ENCODE measurements at places on chromosomes 5 and 9.

DNA sequence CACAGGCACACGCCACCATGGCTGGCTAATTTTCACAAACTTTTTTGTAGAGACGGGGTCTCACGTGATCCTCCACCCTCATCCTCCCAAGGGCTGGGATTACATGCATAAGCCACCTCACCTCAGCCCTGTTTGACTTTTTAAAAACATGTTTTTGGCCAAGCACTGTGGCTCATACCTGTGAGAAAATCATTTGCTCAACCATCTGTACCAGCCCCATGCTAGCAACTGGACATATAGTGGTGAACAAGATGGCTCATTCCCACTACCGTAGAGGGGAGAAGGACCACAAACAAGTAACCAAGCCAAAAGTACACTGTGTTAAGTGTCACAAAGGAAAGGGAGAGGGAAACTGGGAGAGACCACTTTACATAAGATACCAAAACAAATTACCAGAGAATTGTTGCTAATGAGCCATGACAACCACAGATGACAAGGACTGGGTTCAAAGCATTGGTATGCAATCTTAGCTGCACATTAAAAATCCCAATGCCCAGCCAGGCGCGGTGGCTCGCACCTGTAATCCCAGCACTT, 19.2 kb downstream of the PPP2CA start:
- DNase-seq = no peak

DNA sequence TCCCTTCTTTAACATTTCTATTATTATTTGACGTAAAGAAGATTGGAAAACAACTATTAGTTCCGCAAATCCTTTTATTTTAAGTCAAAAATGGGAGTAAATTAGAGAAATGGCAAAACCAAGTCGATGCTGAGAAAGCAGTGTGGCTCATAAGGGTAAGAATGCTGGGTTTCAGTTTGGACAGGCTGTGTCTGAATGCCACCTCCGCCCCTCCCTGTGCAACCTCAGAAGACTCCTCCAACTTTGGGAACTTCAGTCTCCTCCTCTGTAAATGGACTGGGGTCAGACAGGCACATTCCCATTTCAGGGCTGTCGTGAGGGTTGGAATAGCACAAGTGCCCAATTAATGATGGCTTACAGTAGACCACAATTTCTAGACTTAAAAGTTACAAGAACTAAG, 154.0 kb downstream of the GABBR2 start:
- DNase-seq = no peak

DNA sequence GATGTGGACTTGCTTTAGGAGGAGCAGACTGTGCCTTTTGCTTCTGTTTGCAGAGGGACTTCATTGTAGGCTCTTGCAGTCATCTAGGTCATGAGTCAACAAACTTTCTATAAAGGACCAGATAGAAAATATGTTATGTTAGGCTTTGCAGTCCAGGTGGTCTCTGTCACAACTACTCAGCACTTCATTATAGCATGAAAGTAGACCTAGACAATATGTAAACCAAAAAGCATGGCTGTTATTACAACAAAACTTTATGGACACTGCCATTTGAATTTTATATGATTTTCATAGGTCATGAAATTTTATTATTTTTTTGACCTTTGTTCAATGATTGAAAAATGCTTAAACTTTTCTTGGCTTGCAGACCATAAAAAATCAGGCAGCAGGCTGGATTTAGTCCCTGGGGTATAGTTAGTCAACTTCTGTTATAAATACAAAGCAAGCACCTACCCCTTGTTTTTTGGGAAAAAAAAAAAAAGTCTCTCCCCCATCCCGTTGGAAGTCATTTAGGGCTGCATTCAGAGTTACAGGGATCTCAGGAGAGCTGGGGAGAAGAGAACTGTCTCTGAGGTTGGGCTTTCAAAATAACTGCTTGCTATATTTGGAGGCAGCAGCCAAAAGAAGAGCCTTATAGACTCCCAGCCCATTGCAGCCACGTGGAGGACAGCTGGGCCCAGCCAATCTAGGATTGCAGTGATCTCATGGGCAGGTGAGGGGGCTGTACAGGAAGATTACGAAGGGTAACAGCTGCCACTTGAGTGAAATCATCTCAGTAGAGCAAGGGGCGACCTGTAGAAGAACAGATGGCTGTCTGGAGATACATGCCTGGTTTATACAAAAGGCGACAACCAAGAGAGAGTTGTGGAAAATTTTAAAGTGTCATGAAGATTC, 136.6 kb upstream of the TNC start:
- no peak for DNase-seq

DNA sequence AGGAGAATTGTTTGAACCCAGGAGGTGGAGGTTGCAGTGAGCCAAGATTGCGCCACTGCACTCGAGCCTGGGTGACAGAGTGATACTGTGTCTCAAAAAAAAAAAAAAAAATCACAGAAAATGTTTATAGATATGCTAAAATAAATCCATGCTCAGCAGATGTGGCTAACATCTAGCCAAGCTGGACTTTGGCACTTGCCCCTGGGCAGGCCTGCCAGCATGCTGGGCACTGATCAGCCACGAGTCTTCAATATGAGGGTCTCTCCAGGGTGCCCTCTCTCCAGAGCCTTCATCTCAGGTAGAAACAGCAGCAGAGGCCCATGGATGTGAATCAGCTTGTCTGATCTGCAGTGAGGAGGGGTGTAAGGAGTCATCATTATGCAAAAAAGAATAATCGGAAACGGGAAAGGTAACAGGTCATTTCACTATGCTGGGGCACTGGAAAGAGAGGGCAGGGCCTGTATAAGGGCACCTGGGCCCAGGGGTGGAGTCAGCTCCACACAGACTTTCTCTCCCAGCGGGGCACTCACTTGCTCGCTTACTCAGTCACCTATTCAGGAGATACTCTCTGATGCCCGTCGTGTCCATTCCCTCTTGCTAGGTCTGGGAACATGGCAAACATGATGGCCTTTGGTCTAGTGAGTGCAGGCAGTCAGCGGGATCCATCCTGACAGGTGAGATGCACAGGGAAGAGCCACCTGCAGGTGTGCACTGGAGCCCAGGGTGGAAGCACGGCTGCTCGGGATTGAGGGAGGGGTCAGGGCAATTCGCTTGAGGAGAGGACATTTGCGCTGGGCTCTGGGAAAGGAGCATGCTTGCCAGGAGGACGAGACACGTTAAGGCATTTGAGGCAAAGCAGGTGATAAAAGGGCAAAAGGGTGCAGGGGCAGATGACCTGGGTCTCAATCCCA, 17.1 kb downstream of the RNF44 start:
- no peak for DNase-seq

- DNase-seq = no peak
Observed at GRCh38 chr5:18057725-18058124, 423.5 kb downstream of the TAF11L14 start.

GRCh38 chr9:6869081-6869948, 111.5 kb downstream of the KDM4C start:
- DNase-seq = no peak

DNA sequence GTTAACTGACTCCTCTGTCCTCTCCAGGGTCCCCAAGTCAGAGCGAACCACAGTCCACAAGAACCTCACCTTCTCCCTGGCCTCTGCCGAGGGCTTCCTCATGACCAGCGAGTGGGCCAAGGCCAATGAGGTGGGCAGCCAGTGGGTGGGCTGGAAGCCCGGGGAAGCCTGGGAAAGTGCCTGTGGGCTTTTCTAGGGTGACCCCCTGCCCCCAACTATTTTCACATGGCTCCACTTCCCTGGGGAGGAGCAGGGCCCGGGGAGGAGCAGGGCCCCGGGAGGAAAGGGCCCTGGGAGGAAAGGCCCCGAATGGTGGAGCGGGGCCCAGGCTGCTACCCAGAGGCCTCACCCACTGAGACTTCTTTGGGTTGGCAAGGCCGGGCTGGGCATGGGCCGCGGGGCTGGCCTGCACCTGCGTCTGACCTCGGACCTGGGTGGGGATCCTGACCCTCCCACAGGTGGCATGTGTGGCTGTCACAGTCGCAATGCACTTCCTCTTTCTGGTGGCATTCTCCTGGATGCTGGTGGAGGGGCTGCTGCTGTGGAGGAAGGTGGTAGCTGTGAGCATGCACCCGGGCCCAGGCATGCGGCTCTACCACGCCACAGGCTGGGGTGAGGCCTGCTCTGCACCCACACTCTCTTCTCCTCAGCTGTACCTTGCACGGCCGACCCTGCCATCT, 17.9 kb downstream of the ADGRD2 start:
- DNase-seq = no peak

- no peak for DNase-seq
Observed at GRCh38 chr9:137918331-137919094, 40.9 kb downstream of the CACNA1B start.

DNA sequence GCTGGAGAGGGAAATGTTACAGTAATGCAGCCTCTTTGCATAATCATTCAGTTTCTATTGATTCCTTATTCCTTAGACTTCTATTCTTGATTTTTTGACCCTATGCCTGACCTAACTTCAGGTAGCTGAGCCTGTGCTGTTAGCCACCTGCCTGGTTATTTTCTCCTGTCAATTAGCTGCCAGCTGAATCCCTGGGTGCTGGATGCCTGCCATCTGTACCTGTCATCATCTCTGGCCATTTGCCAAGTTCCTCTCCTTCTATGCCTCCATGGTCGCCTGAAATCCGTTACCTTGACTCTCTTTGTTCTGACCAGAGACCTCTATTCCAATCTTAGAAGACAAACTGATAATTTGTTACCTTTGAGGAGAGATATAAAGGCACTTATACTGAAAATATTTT, 178.3 kb downstream of the CAVIN4 start:
- DNase-seq = no peak

GRCh38 chr5:170420806-170421412, 31.7 kb upstream of the KCNMB1 start:
- peak; percentile 23 for DNase-seq

DNA sequence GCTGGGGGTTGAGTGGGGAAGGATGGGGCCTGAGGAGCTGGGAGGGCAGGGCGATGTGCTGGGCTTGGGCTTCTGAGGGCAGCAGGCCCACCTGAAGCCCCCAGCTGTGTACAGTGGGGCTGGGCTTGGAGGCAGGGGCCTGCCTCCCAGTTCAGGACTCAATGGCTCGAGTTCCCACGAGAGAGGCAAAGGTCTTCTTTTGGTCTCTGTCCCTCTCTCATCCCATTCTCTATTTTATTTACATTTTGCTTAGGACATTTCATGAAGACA, 180.6 kb downstream of the MACROH2A1 start:
- no peak for DNase-seq

DNA sequence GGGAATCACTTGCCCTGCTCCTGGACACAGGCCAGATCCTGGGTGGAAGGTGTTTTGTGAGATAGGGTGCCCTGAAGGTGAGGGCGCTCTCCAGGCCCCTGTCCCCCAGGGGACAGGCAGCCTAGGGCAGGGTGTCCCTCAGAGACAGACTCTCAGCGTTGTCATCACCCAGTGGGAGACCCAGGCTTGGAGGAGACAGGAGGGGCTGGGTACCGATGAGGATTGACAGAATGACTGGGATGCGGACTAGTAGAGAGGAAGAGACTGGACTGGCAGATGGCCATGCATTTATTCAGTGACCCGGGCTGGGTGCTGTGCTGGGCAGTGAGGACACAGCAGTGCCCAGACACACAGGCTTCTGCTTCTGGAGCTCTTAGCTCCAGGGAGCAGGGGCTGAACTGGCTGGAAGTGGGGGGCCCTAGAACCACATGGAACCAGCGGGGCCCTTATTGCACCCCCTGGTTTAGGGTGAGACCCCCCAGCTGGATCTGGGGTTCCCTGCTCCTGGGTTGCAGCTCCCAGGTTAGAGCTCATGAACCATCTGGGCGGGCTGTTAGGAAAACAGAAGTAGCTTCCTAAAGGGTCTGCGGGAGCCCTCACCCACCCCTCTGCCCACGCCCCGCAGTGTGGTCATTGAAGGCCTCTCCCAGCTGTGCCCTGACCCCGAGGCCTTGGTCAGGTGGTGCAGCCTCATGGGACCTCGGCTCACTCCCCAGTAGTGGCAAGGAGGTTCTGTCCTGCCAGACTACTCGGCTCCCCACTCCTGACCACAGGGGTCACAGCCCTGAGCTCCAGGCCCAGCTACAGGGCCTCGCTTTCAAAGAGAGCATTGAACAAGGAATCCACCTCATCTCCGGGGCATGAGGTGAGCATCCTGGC, 116.7 kb upstream of the LMX1B start:
- no peak for DNase-seq

GRCh38 chr5:63029891-63030290, 451.3 kb downstream of the LRRC70 start:
- DNase-seq = no peak

DNA sequence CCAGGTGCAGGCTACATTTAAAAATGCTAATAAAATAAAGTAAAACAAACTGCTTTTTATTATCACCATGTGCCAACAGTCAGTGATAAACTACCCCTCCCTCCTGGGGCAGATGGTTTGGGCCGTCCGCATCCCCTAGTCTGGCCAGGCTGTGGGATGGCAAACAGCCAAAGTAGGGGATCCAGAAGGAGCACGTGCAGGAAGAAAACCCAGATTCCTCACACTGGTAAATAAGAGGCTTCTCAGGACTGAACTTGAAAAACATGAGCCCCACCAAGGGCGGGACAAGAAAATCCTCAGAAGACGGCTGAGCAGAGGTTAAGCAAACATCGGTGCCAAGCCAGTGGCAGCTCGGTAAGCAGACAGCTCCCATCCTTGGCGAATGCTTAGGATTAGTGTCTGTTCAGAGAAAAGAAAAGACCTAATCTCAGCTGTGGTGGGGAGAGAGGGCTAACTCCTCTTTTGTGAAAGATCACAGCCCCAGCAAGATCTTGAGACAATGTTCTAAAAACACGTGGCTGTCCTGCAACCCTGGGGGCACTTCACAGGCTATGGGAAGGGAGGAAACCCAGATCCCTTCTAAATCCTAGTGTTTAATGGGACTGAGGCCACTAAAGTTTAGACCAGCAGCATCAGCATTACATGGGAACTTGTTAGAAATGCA, 46.5 kb upstream of the GDNF start:
- DNase-seq = no peak

DNA sequence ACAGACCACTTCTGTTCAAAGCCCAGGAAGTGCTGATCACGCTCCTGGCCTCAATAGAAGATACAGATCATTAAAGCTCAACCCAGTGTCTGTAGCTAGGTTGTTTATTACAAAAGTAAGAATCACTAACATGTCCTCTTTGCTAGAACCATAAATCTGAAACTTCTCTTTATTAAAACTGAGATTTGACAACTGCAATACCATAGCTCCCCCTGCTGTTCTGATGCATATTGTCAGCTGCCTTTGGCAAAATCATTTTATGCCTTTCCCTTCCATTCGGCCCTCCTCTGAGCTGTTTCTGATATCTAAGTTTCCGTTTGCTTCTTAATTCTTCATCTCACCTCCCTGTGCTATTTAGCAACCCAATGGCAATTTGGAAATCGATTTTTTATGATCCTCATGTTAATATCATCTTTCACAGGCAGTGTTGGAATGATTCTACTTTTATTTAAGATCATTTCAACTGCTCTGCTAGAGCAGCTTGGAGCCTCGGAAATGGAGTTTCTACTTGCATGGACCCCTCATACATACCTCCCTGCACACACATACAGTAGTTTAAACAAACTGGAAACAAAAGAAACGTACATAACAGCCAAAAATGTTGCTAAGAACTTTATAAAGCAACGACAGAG, 998.8 kb downstream of the MAT2B start:
- DNase-seq = peak; percentile 24

DNA sequence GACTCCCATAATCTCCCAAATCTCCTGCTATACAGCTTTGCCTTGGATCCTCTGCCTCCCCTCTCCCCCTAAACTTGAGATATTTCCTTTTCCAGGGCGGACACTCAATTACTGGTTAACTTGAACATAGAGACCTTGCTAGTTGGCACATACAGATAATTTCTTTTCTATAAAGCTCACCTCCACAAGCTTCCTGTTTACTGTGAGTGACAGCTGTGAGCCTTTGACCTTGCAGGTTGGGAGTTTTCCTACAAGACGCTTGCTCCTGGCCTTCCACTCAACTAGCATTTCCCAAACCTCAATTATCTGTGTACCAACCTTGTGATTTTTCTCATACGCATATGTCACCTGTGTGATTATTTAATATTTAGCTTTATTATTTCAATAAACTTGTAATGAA, 114.5 kb downstream of the GNA14 start:
- no peak for DNase-seq

Measured in stimulated activated CD4-positive, alpha-beta T cell treated with anti-CD3 and anti-CD28 coated beads, TNF-alpha, amount 100 ng/mL, for 48 hours (primary cell).